ENCODE measurements at places on chromosomes 3 and 15. TPM values are rescaled to one million over a fixed set of nuclear protein-coding genes. Genes with fewer than 3 reads are reported as not detected.

PLD1 gene
- 173 TPM for total RNA-seq

MYO5A gene
- 257 TPM for total RNA-seq

GABRB3 gene
- total RNA-seq: 0.57 TPM

PCOLCE2 gene
- 1.3 TPM for total RNA-seq

Measured in thoracic aorta endothelial cell (primary cell).